ENCODE measurements at places on chromosomes 12 and 14. TPM values are rescaled to one million over a fixed set of nuclear protein-coding genes. Genes with fewer than 3 reads are reported as not detected.

Gene CAND1
- 209 TPM for total RNA-seq

GRCh38 chr12:125331342-125332052 lies 266.3 kb downstream of the AACS start:
- no peak for DNase-seq

GRCh38 chr12:75848961-75849360 lies 182.6 kb downstream of the PHLDA1 start:
- no peak for DNase-seq

DNA sequence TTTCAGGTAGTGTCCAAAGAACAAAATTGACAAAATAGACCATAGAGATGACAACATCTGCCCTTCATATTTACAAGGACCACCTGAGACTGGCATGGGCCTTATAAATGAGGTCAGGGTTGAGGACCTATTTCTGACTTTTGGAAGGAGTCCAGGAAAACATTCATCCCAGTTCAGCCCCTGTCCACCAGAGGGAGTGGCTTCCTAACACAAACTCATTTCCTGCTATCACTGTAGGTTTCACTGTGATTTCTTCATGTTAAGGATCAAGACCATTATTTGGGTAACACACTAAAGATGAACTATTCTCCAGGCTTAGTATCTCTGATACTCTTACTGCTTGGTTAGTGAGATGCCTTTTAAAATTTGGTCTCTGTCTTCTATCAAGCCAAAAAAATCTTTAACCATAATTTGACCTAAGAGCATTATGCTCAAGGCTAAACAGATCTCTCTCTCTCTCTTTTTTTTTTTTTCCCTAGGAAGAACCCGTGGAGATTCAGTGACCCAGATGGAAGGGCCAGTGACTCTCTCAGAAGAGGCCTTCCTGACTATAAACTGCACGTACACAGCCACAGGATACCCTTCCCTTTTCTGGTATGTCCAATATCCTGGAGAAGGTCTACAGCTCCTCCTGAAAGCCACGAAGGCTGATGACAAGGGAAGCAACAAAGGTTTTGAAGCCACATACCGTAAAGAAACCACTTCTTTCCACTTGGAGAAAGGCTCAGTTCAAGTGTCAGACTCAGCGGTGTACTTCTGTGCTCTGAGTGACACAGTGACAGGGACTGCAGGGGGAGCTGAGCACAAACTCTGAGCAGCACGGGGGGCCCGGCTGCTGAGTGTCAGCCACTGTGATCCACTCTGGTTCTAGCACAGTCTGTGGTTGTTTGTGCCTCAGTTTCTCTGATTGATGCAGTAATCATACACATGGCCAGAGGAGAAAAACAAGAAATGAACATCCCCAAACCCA lies 267.6 kb upstream of the OR4E1 start:
- DNase-seq: no peak

- DNase-seq: no peak
Measured at GRCh38 chr14:49306152-49306751, 279.9 kb downstream of the RPS29 start.

DNA sequence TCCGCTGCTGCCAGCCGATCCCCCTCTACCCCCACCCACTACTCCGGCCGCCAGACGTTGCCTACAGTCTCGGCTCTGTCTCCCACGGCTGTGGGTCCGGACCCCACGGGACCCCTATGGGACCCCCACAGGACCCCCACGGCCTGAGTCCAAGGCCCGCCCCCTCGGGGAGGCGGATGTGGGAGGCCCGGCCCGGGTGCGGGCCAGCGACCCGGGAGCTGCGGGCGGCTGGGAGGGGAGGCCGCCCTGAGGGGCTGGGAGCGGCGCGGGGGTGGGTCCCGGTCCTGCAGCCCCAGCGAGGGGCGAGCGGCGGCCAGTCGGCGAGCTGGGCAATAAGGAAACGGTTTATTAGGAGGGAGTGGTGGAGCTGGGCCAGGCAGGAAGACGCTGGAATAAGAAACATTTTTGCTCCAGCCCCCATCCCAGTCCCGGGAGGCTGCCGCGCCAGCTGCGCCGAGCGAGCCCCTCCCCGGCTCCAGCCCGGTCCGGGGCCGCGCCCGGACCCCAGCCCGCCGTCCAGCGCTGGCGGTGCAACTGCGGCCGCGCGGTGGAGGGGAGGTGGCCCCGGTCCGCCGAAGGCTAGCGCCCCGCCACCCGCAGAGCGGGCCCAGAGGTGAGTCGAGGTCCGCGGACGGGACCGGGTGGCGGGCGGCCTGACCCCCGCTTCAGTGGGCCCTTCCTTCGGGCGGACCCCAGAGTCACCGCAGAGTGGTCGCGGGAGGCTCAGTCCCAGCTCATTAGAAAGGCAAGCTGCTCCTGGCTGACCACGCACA lies at the start of gene ACVRL1:
Gene ACVRL1 (plus strand): TSS at position 422 of the 773 bp plus-strand sequence. CDS start 4,971 bp downstream, outside the sequence.
- DNase-seq: no peak

DNA sequence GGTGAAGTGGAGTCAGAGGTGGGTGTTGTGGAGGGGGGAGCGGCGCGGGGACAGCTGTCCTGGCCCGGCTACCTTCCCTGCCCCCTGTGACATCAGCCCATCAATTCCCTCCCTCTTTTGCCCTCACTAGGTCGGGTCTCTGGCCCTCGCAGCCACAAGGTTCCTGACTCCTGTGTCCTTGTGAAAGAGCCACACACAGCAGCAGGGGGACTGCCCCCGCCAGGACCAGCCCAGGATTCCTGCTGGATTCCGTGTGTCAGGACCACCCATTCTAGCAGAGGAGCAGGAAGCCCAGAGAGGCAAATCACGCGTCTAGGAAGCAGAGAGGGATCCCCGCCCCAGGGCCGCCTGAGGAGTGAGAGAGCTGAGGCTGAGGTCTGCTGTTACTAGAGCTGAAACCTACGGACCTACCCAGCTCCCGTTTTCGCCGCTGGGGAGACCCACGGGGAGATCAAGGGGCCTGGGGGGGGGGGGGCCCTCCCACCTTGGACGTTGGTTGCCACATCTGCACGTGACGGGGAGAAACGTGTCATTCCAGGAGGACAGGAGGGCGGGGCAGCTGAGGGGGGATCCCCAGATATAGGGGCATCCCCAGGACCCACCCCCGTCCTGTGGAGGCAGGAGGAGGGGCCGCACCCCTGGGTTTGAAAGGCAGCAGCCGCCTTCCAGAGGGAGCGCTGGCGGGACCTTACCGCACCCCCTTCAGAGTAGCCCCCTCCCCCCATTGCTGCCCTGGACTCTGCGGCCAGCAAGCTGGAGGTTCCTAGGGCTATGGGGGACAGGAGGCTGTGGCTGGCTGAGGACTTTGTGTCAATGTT lies 12.5 kb upstream of the INF2 start:
- DNase-seq: no peak

DNA sequence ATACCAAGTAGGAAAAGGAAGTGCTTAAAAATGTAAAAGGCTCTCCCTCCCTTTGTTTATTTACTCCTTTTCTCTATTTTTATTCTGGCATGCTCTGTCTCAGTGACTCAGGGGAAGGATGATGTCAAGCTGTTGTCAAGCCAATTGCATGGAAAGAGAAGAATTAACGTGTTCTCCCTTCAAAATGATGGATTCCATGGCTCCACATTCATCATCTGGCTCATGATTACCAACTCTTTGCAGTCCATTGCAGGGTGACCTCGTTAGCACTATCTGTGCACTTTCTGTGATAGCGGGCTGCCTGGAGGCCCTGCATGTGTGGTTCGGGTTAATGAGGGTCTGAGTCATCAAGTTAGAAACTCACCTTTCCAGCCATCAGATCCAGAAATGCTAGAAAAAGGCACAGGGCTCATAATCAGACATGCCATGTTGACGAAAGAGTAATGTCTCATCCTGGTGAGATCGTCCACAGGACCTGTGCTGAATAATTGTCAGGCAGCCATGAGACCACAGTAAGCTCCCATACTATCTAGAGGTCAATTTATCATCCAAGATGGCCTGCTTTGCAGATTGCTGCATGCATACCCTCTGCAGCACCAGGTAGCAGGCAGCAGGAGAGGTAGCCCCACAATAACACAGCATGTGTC lies 79.2 kb upstream of the BTG1 start:
- no peak for DNase-seq

Measured in activated T-helper 1 cell treated with anti-CD3 and anti-CD28 coated beads, Interleukin-12 subunit alpha, Interleukin-12 subunit beta, Interleukin-2, Interleukin-4 antibody, amounts not matched to agents 30 ng/mL and 10 ng/mL and 1 ng/mL, durations not matched to agents 14 hours and 24 hours and 36 hours (primary cell).